ENCODE measurements at places on chromosomes 2 and 18. TPM values are rescaled to one million over a fixed set of nuclear protein-coding genes. Genes with fewer than 3 reads are reported as not detected.

DNA sequence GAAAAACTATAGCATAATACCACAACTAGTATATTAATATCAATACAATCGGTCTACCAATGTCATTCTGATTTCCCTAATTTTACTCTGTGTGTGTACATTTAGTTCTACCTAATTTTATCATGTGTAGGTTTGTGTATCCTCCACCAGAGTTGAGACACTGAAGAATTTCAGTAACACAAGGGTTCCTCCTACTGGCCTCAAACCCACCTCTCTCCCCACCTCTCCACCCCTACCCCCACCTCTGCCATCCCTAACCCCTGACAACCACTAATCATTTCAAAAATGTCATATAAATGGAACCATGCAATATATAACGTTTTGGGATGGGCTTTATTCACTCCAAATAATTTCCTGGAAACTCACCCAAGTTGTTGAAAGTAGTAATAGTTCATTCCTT is 117.9 kb downstream of the LYPD6 start:
- no peak for DNase-seq

- no peak for DNase-seq
These were observed 159.4 kb downstream of the AGPS start for GRCh38 chr2:177551989-177552421.

DNA sequence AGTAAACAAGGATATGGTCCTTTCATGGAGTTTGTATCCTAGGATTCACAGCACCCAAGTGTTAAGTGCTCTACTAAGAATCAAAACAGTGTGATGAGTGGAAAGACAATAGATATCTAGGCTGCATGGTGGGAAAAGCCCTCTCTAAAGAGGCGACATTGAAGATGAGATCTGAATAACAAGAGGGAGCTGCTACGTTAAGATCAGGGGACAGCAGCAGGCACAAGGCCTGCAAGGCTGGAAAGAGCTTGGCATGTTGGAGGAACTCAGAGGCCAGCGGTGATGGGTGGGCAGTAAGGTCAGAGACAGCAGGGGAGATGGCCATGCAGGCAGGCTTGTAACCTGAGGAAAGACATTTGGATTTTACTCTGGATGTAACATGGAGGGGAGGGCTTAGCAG is 177.5 kb downstream of the GFPT1 start:
- DNase-seq = no peak

The MATN3 gene
- polyA plus RNA-seq = not detected

DNA sequence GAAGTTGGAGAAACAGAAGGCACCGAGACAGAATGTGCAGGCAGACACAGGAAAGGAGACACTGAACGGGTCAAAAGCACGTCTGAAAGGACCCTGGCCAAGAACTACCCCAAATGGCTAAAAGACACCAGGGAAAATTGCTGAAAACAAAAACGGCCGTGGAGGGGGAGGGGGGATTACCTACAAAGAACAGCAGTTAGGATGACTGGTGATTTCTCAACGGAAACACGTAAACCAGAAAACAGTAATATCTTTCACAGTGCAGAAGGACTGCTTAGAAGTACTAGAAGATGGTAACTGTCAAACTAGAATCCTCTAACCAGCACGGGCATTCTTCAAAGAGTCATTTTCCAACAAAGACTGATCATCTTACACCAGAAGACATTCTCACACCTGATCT is 142.6 kb downstream of the HDAC4 start:
- no peak for DNase-seq

The TUBA4B gene
- polyA plus RNA-seq = not detected

- no peak for DNase-seq
These were observed 126.6 kb downstream of the ARHGEF4 start for GRCh38 chr2:130963196-130963848.

The PROC gene
- not detected for polyA plus RNA-seq

- DNase-seq = no peak
These were observed 1060.8 kb downstream of the CNTNAP5 start for GRCh38 chr2:125085904-125086303.

The SLC8A1 gene
- polyA plus RNA-seq = not detected

The VWC2L gene
- polyA plus RNA-seq = not detected

The ABCB11 gene
- polyA plus RNA-seq = not detected

The IL36G gene
- polyA plus RNA-seq = not detected

The CASP8 gene
- polyA plus RNA-seq = 38.9 TPM

Data from naive thymus-derived CD4-positive, alpha-beta T cell (primary cell).